ENCODE measurements at places on chromosomes 4 and X. TPM values are rescaled to one million over a fixed set of nuclear protein-coding genes. Genes with fewer than 3 reads are reported as not detected.

ARHGEF9 gene
- total RNA-seq, result 16.2 TPM

GIMD1 gene
- total RNA-seq, result not detected

EPGN gene
- total RNA-seq, result not detected

TLR8 gene
- total RNA-seq, result 0.55 TPM

RIBC1 gene
- 0.77 TPM for total RNA-seq

SLC49A3 gene
- total RNA-seq, result 12.6 TPM

DNA sequence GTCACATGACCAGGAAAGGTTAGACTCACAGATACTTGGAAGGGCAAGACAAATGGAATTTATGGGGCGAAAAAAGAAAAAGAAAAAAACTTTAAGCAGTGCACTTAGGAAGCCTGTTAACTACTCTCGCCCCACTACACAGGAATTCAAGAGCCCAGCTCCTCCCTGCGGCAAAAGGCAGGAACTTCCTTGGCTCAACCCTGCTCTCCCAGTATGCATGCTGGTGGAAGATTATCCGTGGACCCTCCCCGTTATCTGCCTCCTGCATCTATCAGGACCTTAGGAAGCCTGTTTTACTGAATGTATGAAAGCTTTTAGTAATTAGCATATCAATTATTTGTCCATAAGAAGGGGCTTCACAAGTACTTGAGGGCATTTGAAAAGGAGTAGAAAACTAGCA, 40.1 kb upstream of the RPA4 start:
- no peak for DNase-seq

DNA sequence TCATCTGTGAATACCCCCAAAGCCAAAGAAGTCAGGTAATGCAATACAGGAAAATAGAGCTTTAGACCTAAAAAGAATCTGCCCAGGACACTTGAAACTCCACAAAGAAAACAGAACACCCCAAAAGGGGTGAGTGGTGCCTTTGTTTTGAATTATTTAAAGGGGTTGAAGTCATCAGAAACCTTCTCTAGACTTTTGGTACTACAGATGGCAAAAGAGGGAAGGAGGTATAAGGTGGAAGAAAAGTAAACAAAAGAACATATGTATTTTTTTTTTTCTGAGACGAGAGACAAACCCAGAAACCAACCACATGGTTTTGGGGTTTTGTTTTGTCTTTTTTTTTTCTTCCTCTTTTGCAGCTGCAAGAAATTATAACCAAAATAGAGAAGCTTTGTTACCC, 1477.8 kb downstream of the C4orf33 start:
- DNase-seq, result no peak

DNA sequence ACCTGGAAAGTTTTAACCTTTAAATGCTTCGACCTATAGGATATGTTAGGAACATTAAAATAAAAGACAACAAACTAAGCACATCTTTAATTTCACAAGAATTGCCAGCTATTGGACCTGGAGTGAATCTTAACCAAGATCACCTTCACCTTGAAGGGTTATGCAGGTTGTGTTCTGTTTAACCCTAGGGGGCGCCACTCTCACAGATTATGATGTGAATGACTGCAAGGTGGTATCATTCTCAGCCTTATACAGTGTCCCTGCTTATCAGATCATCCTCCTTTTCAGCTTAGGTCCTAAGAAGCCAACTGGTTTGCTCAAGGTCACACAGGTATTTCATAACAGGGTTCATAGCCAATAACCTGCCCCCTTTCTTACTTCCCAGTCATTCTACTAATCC, 23.5 kb downstream of the INTS6L start:
- DNase-seq, result no peak

GRCh38 chrX:20382518-20383297, 116.0 kb upstream of the RPS6KA3 start:
- no peak for DNase-seq

DNA sequence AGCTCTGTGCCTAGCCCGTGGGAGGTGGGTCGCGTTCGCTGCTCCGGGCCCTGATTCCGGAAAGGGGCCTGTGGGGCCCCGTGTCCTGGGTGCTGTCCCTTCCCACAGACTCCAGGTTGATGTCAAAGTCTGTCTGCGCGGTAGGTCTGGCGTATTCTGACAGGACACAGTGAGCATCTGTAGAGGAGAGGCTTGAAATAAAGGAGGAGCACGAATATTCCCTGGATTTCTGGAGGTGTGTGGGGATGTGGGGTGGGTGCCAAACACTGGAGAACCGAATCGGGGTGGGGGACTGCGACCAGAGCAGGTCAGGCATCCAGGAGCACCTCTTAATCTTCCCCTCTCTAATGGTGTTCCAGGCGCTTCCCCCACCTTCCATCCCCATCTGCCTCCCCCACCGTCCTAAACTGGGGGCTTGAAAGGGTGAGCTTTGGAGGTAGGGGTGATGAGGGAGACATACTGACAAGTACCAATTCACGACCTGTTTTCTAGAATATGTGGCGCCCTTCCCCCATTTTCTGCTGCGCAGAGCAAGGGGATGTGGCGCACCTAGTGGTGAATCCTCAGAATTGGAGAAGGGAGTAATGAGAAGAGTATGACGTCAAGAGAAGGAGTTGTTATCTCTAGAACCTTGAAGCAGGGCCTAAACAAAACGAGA, 877 bp downstream of the GPRASP1 start:
- peak; percentile 73 for DNase-seq

DNA sequence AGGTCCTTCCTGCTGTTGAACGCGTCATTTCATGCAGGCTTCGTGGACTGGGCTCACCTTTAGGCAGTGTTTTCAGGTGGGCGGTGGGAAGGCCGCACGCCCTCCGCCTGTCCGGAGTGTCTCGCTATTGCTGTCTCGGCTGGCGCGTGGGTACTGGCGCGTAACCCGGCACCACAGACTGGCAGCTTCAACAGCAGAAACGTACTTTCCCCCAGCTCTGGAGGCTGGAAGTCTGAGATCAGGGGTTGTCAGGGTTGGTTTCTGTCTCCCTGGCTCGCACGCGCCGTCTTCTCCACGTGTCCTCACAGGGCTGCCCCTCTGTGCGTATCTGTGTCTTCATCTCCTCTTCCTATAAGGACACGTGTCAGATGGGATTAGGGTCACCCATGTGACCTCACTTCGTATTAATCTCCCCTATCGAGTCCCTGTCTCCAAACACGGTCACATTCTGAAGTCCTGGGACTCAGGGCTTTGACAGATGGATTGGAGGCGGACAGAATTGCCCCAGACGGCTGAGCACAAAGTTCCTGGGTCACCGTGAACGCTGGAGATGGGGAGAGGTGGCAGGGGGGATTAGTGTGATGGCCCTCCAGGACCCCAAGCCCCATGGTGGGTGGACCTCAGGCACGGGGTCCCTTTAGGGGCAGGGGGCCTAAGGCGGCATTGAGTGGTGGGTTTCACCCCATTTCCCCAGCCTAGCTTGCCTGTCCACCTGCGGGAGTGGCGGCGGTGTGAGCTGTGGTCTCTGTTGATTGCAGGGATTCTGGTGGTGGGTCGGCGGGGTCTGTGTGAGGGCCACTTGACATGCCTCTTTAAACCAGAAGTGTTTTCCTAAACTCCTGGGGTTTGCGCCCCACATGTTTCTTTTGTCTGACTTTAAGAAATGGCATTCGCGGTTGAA, 83.4 kb upstream of the LRPAP1 start:
- peak; percentile 8 for DNase-seq

- peak; percentile 28 for DNase-seq
These were observed 23.5 kb upstream of the SYNPO2 start for GRCh38 chr4:118865091-118865708.

DNA sequence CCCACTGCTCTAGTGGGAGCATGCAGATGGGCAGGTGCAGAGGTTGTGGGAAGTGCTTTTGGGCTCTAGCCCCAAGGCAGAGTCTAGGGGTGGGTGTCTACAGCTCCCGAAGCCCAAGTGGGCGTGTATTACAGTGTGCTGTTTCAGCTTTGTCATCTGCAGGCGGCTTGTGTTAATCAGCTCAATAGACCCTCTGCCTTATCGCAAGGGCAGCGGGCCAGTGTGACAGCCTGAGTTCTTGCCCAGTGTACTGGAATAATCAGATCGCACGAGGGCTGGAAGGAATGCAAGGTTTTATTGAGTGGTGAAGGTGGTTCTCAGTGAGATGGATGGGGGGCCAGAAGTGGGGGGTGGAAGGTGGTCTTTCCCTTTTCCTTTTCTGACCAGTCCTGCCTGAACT, 529.4 kb upstream of the AMOT start:
- no peak for DNase-seq

DNA sequence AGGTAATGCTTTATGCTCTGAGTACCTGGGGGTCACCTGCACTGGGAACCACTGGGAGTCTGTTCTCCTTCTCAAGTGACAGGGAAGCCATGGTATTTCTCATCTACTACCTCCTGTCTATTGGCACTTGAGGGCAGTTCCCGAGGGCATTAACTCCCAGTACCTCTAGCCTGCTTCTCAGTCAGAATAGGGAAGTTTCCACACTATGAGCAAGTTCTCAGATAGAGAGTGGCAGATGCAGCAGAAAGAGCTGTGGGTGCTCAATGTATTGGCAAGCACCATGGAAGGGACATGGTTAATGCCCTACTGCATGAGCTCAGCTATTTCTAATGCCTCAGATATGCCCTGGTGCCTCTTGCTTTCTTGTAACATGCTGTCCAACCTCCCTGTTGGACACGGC, 74.1 kb downstream of the ANOS1 start:
- no peak for DNase-seq

GRCh38 chr4:113445286-113445685, 316.3 kb downstream of the CAMK2D start:
- peak; percentile 78 for DNase-seq

DNA sequence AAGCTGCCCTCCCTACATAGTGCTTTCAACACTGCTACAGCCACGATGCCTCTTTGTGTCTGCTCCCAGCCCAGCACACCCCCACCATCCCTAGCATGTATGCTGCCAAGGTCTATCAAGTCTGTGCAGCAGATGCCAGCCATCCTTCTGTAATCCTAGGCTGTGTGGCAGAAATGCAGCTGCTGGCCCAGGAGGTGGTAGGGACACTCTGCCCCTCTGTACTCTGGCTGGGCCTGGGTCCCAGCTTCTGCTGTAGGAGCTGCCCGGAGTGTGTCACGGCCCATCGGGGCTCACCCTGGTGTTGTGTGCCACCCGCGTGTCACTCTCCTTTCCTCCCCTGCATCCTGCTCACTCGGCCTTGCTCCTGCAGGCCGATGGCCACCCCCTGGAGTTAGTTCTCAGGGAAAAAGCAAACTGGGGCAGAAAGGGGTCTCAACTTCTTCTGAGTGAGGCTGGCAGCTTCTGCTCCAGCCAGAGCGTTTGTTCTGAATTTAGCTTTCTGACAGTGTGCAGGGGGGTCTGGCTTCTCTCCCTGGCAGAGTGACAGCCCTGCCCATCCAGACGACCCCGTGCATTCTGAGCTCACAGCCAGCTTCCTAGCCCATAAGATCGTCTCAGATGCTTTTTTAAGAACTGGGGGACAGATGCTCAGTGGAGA, 22.7 kb downstream of the PSAPL1 start:
- no peak for DNase-seq

- DNase-seq, result no peak
These were observed 3.0 kb upstream of the PLAC1 start for GRCh38 chrX:134661295-134661694.

- DNase-seq, result no peak
These were observed 83.1 kb upstream of the FTHL17 start for GRCh38 chrX:31154946-31155345.

All from uterus (tissue), 4 donors.